ENCODE measurements at places on chromosomes 7 and 10. TPM values are rescaled to one million over a fixed set of nuclear protein-coding genes. Genes with fewer than 3 reads are reported as not detected.

DNA sequence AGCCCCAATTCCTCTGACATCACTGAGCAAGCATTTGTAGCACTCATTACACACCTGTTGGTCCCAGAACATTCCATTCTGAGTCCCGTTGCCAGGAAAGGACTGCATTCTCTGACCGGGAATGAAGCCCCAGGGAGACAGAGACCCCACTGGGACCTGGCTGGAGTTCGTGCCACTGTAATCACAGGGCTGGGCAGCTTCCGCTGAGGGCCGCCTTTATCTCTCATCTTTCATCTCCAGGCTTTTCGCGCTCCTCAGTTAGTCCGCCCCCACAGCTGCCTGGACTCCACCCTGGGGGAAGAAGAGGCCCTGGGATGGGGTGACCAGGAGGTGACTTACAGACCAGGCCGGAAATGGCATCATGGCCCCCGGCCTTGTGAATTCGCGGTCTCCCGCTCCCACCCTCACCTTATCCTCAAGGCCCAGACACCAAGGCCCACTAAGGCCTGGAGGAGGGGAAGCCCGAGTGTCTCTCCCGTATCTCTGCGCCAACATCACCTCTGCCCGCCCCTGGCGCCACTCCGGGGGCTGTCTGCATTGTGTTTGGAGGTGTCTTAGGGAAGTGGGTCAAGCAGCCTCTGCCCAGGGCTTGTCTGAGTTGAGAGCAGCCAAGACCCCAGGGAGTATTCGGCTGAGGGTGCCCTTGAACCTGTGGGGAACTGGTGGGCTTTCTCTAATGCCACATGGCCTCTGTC, 75.4 kb downstream of the PROSER2 start:
- DNase-seq, result no peak

DNA sequence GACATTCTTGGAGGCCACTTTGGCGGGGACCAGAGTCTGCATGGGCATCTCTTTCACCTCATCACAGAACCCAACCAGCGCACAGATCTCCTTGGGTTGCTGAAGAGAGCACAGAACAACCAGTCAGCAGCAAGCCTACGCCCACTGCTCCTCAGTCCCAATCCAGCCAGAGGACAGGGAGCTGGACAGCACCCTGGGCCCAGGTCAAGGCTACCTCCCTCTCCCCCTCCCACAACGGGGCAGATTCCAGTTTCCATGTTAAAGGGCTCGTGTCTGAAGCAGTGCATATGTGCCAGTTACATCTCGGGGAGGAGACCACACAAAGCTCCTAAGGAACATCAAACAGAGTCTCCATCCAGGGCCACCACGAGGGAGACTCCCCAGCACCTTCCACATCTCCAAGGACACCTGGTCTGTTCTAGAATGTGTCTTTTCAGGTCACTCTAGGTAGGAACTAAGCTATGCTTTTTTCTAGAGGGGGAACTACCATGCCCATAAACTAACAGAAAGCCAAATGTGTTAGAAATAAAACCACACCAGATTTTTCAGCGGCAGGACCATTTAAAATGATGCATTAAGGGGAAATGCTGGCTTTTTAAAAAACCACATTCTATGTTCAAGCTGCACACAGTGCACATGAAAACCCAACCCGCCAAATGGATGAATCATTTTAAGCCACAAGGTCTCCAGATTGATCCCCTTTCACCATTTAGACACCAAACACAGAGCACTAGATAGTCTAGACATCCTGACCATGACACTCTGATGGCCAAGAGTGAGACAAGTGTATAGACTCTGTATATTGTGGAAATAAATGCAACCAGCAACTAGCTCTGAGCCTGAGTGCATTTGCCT, 28.9 kb downstream of the PSAP start:
- peak; percentile 22 for DNase-seq

DNA sequence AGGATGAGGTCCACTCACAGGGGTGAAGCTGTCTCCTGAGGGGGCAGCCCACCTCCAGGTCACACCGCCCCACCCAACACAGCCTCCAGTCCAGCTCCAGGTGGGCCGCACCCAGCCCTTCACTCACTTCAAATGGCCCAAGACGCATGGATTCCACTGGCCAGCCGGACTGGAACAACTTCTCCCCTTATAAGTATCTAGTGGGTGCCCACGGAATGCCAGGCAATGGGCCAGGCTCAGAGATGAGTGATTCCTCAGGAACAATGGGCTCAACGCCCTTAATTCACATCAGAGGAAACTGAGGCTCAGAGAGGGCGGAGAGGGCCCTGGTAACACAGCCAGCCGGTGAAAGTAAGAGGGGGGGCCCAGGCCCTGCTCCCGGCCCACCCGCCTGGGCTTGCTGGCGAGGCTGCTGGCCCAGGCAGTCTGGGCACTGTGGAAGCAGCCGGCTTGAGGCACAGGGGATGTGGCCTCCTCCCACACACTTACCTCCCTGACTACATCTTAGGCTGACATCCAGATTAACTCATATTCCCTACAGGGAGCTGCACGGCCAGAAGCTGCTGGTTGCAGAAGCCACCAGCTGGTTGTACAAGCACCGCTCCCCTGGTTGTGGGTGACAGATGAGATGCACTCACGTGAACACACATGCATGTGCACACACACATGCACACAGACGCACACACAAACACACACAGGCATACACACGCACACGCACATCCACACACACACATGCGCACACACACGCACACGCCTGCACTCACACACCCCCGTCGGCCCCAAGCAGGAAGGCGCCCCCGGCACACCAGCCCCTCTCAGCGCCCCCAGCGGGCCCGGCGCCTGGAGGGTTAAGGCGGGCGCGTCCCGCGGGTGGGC, 1.0 kb upstream of the FAM20C start:
- no peak for DNase-seq

The CAV1 gene
- 1.5 TPM for total RNA-seq
